ENCODE measurements at places on chromosomes 1 and 21. TPM values are rescaled to one million over a fixed set of nuclear protein-coding genes. Genes with fewer than 3 reads are reported as not detected.

Gene TSPEAR
- not detected for total RNA-seq

Gene ACTL8
- total RNA-seq = not detected

DNA sequence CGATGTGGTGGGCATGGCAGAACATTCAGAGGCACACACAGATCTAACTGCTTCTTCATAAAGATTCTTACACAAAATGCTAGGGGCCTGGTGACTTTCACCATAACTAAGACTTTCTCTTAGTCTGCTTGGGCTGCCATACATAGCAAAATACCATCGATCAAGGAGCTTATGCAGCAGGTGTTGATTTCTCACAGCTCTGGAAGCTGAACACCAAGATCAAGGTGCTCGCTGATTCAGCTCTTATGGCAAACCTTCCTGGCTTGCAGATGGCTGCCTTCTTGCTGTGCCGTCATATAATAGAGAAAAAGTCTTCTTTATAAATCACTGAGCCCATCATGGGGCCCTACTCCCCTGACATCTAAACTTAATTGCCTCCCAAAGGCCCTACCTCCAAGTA is 487.3 kb downstream of the AJAP1 start:
- no peak for DNase-seq

GRCh38 chr1:246674049-246674448 is 50.2 kb upstream of the SCCPDH start:
- DNase-seq = no peak

Gene MANEAL
- total RNA-seq = 1.5 TPM

DNA sequence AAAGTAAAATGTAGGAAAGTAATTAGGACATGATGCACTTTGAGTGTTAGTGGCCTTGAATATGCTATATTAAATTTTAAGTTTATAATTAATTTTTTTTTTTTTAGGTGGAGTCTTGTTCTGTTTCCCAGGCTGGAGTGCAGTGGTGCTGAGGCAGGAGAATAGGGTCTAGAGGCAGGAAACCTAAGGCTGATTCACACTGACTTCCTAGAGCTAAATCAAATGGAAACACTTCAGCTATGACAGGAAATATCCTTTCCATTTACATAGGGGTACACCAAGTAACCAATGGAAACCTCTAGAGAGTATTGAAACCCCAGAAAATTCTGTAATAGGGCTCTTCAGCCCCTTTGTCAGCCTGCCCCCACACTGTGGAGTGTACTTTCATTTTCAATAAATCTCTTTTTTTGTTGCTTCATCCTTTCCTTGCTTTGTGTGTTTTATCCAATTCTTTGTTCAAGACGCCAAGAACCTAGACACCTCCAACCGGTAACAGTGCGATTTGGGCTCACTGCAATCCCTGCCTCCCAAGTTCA is 17.9 kb upstream of the THRAP3 start:
- no peak for DNase-seq

Gene PTP4A2
- 472 TPM for total RNA-seq
